ENCODE measurements at places on chromosomes 11 and 22. TPM values are rescaled to one million over a fixed set of nuclear protein-coding genes. Genes with fewer than 3 reads are reported as not detected.

The LARGE2 gene
- total RNA-seq: 0.17 TPM

The C22orf15 gene
- total RNA-seq: 1.2 TPM

The MIAT gene
- 0.17 TPM for total RNA-seq

The BTG4 gene
- total RNA-seq: 0.15 TPM

The SLC7A4 gene
- total RNA-seq: 0.17 TPM

The PLXNB2 gene
- total RNA-seq: 100 TPM

The DCUN1D5 gene
- 104 TPM for total RNA-seq

The KCNJ4 gene
- total RNA-seq: not detected

The CASP5 gene
- total RNA-seq: not detected

The CAVIN3 gene
- total RNA-seq: 338 TPM

The TMX2 gene
- total RNA-seq: 59.6 TPM

The DNAL4 gene
- total RNA-seq: 15.3 TPM

The KCNJ1 gene
- total RNA-seq: not detected

The RAB38 gene
- total RNA-seq: 6.2 TPM

The NXPE4 gene
- not detected for total RNA-seq

The HOATZ gene
- 0.50 TPM for total RNA-seq

The TRPC6 gene
- 1.5 TPM for total RNA-seq

The TMEM132A gene
- total RNA-seq: 69.7 TPM

The TCF20 gene
- 22.4 TPM for total RNA-seq

The PLEKHA7 gene
- total RNA-seq: 3.1 TPM

The CERK gene
- total RNA-seq: 25.7 TPM

The HEPACAM gene
- total RNA-seq: not detected

Measured in bronchus fibroblast of lung (primary cell).